ENCODE measurements at places on chromosomes 2 and 18.

GRCh38 chr18:11658989-11659388 lies 30.1 kb upstream of the GNAL start:
- no peak for DNase-seq

DNA sequence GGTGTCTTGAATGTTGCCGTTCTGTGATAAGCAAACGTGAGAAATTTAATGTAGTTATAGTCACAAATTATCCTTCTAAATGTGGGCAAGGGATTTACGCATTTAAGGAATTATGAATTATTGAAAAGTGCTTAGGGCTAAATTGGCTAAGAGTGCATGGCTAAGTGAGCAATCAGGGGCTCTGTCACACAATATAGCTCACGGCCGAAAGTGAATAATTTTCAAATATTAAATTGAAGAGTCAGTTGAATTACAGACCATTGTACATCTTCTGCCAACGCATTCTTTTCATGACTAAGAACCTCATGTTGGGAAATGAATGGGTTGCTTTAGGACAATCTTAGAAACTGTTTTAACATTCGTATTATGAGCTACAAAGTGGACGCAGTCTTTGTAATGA lies 1832.9 kb upstream of the LRRTM1 start:
- DNase-seq, result no peak

DNA sequence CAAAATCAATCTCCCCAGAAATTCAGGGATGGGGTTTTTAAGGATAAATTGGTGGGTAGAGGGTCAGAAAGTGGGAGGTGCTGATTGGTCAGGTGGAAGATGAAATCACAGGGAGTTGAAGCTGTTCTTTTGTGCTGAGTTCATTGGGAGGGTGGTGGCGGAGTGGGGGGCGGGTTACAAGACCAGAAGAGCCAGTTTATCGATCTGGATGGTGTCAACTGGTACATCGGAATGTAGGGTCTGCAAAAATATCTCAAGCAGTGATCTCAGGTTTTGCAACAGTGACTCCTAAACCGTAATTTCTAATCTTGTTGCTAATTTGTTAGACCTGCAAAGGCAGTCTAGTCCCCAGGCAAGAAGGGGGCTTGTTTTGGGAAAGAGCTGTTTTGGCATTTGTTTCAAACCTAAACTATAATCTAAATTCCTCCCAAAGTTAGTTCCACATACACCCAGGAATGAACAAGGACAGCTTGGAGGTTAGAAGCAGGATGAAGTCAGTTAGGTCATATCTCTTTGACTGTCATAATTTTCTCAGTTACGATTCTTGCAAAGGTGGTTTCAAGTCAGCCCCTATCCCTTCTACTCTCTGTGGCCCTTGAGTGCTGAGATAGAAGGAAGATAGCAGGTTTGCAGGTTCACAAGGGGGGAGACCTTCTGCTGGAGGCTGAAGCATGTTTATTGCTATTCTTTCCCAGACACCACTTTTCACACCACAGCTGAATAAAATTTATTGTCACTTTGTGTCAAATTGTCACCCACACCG lies 12.3 kb upstream of the CXXC1 start:
- DNase-seq, result no peak

GRCh38 chr18:13712400-13713131 lies 13.8 kb downstream of the FAM210A start:
- DNase-seq, result no peak

DNA sequence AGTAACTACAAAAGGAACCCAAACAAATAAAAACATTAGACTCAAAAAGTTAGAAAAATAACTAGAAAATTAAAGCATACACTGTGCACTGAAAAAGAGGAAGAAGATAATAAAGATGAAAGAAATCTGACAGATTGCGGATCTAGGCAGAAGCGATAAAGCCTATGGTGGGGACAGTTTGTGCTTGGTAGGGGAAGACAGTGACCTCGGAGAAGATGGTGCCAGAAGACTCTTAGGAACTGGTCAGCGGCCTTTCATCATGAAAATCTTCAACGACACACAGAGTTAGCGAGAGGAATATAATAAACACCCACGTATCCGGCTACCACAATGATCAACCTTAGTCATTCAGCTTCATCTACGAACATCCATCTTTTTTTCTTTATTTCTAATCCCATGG lies 180.5 kb downstream of the HDAC4 start:
- DNase-seq, result no peak

Measured in MM.1S (cell line).